ENCODE measurements at places on chromosomes 12 and 14.
A peak's percentile ranks its signal among the peaks of the same experiment; 100 is the strongest.

DNA sequence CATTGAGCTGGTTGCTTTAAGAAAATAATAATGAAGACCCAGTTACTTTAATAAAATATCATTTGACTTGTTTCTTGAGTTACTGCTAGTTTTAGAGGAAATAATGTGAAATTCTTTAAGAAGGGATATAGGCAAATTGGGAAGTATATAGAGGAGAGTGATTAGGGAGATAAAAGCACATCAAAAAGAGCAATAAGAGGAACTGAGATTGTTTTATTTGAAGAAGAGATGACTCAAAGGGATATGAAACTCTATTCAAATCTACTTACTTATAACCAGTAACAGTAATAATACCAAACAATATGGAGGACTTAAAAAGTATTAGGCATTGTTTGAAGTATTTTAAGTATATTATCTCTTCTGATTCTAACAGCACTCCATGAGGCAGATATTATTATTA, 37.1 kb downstream of the LRRK2 start:
- no peak for DNase-seq

DNA sequence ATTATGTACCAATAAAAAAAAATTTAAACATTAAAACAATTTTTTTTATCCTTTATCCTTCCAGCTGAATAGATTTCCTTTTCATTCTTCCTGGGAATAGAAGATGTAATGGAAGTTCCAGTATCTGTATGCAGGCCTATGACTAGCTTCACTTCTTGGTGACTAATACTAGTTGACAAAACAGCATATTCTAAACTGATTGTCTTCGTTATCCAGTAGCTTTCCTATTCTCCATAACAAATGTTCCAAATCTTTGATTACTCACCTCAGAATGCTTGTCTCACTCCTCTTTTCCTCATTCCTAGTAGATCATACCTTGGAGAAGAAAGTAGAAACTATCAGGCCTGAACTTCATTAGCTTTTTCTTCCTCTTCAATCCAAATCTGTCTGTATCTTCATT, 70.7 kb downstream of the PLEKHA5 start:
- no peak for DNase-seq

DNA sequence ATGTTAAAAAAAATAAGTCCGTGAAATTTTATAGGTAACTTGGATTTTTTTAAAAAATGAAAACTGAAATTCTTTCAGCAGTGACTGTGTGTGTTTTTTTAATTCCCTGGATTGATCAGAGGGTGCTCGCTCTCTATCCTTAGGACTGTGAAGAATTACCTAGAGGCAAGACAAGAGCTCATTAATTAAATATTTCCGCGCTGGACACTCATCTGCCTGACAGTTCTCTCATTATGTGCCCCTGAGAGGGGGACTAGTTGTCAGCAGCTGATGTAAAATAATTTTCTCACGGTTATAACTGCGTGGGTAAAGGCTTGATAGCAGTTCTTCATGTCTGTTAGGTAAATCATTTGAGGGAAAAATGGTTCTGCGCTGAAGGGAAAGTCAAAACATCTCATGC, 101.3 kb downstream of the PTCSC3 start:
- no peak for DNase-seq

GRCh38 chr14:105203057-105203531, 22.0 kb upstream of the NUDT14 start:
- peak; percentile 62 for DNase-seq

GRCh38 chr12:53133722-53134121, 30.4 kb downstream of the SOAT2 start:
- no peak for DNase-seq

GRCh38 chr14:55789406-55789805, 209.4 kb downstream of the KTN1 start:
- DNase-seq = no peak

GRCh38 chr12:44347145-44347544, 511.3 kb downstream of the TMEM117 start:
- DNase-seq = no peak

- no peak for DNase-seq
These were observed 7.9 kb downstream of the C2CD5 start for GRCh38 chr12:22536346-22536945.

GRCh38 chr12:89267404-89267803, 84.9 kb downstream of the DUSP6 start:
- DNase-seq = no peak

- no peak for DNase-seq
These were observed 124.5 kb downstream of the SLC8A3 start for GRCh38 chr14:70064136-70064865.

DNA sequence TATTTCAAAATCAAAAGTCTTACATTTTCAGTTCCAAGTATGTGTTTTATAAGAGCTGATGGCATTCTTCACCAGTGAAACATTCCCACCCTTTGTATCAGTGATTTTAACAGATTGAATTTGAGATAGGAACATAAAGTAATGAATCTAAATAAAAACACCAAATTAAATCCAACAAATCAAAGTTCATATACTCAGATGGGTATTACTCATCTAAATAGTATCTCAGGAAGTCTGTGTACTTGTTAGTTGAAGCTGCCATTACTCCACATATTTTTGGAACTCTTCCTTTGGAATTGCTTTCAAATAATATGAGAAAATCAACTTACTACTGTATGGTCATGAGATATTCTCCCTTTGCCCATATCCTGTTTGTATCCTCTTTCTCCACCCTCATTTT, 89.1 kb downstream of the MIA2 start:
- no peak for DNase-seq

- peak; percentile 9 for DNase-seq
These were observed 171.9 kb downstream of the RGS6 start for GRCh38 chr14:72104011-72104613.

DNA sequence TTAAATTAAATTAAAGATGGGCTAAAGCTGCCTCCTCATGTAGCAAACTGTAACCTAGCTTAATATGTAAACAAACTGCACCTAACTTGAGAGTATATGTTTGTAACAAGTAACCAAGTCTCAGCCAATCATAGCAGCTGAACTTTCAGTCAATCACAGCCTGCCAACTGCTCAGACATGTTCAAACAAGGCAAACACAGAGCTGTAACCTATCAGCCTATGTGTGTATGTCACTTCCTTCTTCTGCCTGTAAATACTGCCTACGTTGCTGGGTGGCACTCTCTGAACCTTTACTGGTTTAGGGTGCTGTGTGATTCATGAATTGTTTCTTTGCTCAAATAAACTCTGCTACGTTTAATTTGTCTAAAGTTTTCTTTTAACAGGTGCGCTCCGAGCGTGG, 2.9 kb downstream of the SERPINA6 start:
- no peak for DNase-seq

GRCh38 chr14:87934185-87934584, 58.8 kb downstream of the GALC start:
- no peak for DNase-seq

GRCh38 chr14:27721760-27722159, 1044.8 kb upstream of the FOXG1 start:
- no peak for DNase-seq

DNA sequence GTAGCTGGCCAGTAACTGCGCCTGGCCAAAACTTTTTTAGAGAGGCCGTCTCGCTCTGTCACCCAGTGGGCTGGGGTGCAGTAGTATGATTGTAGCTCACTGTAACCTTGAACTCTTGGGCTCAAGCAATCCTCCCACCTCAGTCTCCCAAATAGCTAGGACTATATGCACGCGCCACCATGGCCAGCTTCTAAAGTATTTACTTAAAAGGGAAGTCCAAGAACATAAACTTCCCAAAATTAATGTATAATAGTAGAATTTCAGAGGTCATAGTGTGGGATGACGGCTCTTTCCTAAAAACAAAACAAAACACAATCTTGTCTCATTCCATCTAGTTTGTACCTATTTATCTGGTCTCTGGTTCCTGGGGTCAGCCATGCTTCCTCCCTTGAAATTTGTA, 42.2 kb upstream of the FOS start:
- no peak for DNase-seq

DNA sequence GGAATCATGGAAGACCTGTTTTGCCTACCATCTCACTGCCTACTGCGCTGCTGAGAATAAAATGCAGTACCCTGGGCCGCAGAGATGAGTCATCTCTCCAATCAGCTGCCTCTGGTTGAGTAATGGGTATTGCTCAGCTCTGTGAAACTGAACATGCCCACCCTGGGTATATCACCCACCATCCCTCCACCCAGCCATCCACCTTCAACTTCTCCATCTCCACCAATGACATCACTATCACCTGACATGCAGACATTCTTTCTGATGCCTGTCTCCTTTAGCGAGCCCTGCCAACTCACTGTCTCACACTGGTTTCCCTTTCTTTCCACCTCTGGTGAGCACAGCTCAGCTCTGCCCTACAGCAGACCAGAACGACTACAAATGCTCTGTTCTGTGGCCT, 33.6 kb downstream of the E2F7 start:
- no peak for DNase-seq

GRCh38 chr14:20350860-20351259, 7.4 kb downstream of the PARP2 start:
- no peak for DNase-seq

DNA sequence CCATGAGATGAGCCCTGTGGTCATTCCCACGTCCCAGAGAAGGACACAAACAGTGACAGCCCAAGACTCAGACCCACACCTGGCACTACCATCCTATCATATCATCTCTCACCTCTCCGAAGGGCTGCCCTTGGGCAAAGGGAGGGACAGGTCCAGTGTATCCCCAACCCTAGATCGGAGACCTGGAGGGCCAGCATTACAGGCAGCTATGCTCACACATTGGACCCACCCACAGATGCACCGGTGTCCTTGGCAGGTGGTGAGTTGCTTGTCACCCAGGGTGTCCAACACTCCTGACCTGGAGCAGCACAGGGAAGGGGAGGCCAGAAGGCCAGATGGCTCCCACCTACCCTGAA, 117.4 kb downstream of the DICER1 start:
- no peak for DNase-seq

GRCh38 chr14:51894250-51894649, 33.8 kb downstream of the GNG2 start:
- DNase-seq = no peak

DNA sequence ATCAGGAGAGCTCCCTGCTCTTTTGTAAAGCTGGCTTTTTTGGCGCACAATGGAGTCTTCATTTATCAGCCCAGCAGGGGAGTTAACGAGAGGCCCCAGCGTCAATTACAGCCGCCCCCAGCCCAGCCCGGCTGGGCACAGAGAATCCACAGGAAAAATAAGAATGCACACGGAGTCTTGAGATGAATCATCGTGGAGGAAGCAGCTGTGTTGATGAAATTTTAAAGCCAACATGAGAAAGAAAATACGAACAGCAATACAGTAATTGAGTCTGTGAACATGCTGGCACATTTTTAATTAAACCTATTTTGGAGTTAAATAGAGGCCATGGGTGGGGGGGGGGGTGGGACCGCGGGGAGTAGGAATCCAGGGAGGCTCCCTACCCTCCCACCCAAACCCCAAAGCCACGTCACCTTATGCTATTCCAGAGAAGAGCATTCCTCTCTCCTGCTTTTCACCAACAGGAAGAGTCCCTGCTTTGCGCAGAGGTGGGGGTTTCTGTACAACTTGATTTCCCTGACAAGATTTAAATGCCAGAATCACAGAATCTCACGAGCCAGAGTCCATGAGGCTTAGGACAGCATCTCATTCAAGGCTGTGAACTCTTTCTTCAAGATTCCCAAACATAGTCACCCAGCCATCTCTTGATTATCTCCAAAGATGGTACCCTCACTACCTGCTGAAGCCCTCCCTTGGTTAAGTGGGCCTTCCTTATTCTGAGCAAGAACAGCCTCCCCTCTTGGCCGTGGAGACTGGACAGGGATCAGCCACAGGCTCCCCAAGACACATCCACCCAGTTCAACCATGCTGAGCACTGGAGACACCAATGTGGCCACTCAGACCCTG, 50.3 kb downstream of the CCNK start:
- DNase-seq = no peak

GRCh38 chr12:131589966-131590365, 120.9 kb upstream of the SFSWAP start:
- no peak for DNase-seq

GRCh38 chr14:74500417-74501134, 7.0 kb downstream of the ISCA2 start:
- no peak for DNase-seq

DNA sequence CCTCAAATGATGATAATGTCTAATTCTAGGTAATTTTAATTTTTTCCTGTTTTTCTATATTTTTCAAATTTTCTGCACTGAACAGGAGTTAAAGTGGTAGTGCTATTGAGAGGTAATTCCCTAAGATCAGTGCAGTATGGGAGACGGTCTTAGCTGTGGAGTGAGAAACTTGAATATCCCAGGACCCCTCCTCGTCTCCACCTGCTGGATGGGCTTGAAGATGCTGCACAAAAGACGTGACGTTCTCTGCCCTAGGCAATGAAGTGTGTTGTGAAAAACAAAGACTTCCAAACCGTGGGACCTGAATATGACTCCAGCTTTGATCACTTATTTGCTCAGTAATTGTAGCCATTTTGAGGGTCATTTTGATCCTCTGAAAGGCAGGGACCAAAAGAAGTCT, 298.1 kb downstream of the VRK1 start:
- DNase-seq = no peak

- no peak for DNase-seq
These were observed 11.4 kb downstream of the CLECL1 start for GRCh38 chr12:9721394-9722092.

GRCh38 chr12:121260091-121260490, 36.4 kb downstream of the CAMKK2 start:
- no peak for DNase-seq

DNA sequence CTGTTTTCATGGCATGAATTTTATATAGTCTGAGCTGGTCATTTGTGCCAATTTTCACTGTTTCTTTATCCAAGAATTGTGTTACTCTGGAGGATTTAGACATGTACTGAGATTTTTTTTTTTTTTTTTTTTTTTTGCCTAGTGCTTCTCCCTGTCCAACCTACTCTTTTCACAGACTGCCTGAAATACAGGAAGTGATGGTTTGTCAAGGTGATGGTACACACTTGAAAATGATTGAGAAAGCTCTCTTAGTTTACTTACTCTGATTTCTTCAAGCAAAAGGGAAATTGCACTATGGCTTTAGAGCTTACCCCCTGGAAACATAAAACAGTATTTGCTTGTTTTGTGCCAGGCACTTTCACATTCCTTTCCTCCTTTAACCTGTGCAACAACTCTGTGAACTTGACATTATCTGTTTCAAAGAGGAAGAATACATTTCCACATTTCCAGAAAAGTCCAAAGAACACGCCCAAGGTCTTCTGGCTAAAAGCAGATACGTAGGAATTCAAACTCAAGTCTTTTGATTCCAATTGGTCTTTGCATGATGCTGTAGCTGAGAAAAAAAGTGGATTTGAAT, 181.1 kb downstream of the SLC15A5 start:
- no peak for DNase-seq
